SHP77 (cell line): ENCODE measurements at places on chromosomes 11 and 22.

- no peak for DNase-seq
These were observed 509.9 kb downstream of the NTM start for GRCh38 chr11:131880316-131880715.

GRCh38 chr11:19555266-19555665, 157.4 kb upstream of the NAV2 start:
- DNase-seq, result no peak

DNA sequence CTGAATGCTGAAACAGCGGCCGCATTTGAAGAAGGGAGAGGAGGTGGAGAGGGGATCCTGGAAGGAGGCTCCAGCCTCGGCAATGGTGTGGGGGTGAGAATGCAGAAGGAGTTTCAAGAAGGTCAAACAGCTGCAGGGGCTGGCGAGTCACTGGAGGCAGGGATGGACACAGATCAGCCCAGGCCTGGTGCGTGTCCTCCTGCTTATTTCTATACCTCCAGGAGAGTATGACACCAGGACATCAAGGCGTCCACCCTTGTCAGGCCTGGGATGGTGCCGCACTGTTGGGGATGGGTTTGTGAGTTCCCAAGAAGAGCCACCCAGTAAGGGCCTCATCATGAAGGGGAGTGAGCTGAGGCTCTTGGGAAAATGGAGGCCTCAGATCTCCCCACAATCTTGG, 23.1 kb downstream of the IGLL1 start:
- DNase-seq, result no peak

- no peak for DNase-seq
These were observed 48.6 kb upstream of the UCP3 start for GRCh38 chr11:74057249-74058151.

DNA sequence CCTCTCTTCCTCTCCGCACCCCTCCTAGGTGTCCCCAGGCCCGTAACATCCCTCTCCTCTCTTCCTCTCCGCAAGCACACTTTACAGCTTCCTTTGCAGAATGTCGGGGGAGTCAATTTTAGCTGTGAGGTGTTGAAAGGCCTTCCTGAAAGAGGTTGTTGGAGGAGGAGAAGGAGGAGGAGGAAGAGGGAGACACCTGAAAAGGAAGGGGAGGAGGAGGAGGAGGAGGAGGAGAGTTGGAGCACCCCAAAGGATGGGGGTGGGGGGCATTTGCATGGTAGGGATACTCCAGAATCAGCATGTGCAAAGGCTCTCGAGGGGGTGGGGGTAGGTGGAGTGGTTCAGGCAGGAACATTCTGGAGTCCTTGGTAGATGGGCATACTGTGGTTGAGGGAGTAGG, 1045.1 kb downstream of the TBC1D22A start:
- DNase-seq, result no peak

DNA sequence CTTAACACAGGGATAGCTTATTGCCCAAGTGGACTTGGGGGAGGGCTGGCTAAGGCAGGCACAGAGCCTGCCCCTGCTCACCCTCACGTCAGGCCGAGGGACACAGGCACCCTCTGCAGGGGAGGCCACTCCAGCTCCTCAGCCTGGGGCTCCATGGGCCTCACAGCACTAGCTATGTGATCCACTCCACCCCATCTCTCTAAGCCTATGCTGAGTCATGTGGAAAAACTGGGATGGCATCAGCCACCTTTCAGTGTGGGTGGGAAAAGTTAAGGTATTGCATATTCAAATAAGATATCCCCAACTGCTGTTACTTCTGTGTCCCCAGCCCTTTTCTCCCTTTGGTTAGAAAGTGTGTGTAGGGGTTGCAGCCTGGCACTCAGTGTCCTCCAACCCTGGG, 22.3 kb downstream of the RANGAP1 start:
- DNase-seq, result no peak

- peak; percentile 45 for DNase-seq
These were observed 17.1 kb upstream of the CSRP3 start for GRCh38 chr11:19218786-19219460.

GRCh38 chr11:41308286-41308685, 151.2 kb downstream of the LRRC4C start:
- no peak for DNase-seq

DNA sequence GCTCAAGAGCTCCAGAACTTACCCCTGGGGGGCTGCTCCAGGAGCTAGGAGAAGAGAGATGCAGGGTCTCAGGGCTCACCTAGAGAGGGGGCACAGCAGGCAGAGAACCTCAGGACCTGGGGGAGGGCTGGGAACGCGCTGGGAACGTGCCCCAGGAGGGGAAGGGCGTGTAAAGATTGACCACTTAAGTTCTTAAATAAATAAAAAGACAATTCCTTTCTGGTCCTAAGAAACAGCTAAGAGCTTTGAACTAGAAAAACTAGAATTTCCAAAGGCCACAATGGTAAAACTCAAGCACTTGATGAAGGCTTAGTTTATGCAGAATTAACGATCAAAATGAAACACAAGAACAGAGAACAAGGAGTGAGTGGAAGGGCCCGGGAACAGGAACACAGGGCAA, 89.1 kb downstream of the CELSR1 start:
- DNase-seq, result no peak

GRCh38 chr11:65555693-65556231, 2.4 kb downstream of the LTBP3 start:
- DNase-seq, result no peak

DNA sequence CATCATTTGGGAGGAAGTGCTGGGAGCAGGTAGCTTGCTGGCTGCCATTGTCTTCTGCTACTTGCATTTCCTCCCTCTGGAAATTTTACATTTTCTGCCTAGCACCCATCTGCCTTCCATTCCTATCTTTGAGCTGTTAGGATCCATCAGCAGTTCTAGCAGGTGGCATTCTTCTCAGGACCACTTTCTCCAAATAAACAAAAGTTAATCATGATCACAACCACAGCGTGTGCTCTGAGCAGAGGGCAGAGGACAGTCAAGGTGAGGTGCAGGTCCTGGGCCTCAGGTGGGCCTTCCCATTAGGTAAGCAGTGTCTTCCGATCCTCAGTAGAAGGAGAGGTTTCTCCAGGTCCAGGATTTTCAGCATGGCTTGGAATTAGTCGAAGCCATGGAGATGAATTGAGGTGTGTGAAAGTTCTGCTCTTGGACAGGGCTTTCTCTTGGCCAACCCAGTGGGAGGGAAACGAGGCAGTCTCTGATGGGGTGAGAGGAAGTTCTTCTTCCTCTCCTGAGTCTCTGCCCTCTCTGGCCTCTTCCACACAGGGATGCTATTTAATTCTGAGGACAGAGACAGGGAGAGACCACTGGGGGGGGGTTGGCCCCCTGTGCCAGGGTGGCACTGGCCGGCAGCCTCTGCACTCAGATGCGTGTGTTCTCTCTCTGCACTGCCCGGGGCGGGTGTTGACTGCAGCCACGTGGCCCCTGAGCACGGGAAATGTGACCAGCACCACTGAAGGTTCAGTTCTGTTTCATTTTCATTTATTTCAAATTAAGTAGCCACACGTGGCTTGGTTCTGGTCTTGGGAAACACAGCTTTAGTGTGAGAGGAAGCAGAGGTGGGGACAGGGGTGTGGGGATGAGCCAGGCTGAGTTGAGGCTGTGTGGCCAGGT, 170.8 kb downstream of the TBC1D22A start:
- no peak for DNase-seq

GRCh38 chr11:61962213-61963015, 5.0 kb downstream of the FTH1 start:
- no peak for DNase-seq

DNA sequence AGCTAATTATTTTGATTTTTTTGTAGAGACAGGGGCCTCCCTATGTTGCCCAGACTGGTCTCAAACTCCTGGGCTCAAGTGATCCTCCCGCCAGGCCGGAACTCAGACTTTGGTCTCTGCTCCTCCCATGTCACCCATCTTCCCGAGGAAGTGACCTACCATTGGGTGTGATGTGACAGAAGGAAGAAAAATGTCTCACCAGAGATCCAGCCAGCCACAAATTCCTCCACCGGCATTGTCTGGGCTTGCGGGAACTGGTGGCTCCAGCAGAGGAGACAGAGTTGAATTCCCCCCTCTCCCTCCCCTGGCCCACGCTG, 772 bp downstream of the SLC25A45 start:
- DNase-seq, result no peak

DNA sequence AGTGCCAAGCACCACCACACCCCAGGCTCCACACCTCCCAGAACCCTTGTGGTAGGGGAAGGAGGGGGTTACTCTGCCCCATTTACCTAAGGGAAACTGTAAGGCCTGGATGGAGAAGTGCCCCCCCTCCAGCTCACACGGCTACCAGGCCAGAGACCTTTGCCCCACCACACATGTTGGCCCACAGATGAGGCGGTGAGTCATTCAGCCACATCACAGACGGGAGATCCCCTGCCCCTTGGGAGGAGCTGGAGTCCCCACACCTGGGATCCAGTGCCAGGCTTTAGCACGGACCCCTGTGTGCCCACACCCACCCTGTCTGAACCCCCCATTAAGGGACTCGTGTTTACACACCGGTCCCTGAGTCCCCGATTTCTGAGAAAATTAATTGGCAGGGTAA, 24.9 kb downstream of the CDKN1C start:
- no peak for DNase-seq

DNA sequence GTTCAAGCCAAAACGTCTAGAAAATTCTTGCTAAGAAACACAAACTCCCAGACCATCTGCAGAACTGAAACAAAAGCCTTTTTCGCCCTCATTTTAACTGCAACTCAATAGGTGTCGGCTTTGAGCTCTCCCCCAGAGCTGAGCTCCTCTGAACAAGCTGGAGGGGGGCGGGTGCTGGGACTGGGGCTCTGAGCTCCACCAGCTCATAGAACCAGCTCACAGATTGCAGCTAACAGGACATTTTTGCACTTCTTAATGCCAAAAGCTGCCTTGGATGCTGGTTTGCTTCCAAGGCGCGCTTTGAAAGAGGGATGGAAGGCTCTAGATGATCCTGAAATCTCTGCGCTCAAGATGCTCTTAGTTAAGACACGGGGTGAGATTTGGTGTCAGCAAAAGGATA, 6.0 kb upstream of the YWHAH start:
- DNase-seq, result no peak

GRCh38 chr11:17805873-17806272, 71.3 kb downstream of the KCNC1 start:
- no peak for DNase-seq

DNA sequence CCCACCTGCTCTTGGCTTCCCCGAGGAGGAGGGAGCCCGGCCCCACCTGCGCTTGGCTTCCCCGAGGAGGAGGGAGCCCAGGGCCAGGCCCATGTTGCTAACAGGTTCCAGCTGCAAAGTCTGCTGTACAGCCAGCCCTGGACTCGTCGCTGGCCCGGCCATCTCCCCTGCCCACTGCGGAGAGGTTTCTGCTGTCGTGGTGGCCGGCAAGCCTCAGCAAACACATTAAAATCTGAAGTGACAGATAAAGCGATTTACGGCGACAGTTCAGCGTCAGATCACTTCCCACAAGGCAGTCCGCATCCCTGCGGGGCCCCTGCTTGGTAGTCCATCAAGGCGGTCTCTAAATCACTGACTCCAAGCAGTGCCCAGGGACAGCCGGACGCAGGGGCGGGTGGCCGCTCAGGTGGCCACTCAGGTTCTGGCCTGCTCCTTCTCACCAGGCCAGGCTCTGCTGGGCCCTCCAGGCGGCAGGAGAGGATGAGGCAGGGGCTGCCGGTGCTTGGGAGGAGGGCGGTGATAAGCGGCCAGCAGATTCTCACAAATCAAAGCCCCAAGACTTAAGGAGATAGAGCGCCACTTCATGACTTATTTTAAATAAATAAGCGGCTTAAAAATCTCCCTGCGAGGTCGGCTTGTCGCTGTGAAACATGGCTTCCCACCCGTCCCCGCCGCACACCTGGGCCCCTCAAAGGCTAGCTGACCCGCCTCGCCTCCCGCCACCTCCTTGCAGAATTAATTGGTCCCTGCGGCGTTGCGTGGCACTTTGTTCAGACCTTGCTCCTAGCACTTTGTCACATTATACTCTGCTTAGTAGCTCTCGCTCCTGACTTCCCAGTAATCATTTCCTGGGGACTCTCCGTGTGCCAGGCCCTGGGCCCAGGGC, 21.1 kb downstream of the MACROD1 start:
- no peak for DNase-seq

GRCh38 chr11:17413414-17414316, 25.2 kb upstream of the KCNJ11 start:
- DNase-seq, result peak; percentile 76

GRCh38 chr22:19955241-19956128, 13.9 kb upstream of the TXNRD2 start:
- no peak for DNase-seq

DNA sequence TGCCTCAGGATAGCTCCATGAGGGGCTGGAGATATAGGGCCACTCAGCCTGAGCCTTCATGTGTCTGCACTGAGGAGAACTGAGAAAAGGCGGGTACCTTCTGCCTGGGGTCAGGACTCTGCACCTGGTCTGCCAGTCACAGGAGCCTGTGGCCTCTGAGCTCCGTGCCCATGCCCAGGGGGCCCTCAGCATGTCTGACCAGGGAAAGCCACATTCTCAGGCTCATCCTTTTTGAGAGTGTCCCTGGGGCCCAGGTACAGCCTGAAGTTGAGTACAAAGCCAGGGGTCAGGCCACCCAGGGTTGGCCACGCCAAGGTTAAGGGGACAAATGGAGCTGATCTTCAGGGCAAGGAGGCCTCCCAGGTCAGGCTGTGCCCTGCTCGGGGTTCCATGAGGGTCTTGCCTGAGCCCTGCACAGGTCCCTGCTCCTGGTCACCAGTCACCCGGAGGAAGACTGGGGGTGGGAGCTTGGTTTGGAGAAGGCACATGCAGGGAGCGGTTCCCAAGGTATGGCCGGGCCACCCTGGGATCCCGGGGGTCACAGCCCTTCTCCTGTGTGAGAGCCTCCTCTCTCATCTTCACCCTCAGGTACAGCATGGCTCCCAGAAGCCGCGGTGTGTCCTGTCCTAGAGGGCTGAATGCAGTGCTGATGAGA, 6.0 kb downstream of the DENND6B start:
- DNase-seq, result no peak

- no peak for DNase-seq
These were observed 102.6 kb downstream of the SPON1 start for GRCh38 chr11:14065141-14065540.

DNA sequence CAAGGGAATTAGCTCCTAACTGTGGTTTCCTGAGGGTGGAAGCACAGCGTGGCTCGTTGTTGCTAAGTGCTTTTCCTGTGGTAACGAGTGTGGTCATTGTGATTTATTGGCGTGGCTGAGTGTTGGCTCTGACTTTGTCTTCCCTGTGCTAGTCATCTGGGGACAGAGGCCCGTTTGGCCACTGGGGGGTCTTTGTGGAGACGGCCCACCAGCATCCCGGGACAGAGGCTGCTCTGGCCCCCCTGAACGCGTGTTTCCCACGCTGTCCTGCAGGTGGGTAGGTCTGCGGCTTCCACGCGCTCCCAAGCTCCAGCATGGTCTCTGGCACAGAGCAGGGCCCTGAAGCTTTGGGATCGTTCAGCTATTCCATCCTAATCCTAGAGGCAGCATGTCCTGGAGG, 1040.0 kb downstream of the TBC1D22A start:
- DNase-seq, result no peak

GRCh38 chr11:46456269-46457001, 64.9 kb upstream of the CHRM4 start:
- DNase-seq, result no peak

- DNase-seq, result no peak
These were observed 11.9 kb upstream of the IL17RA start for GRCh38 chr22:17072877-17073276.

- DNase-seq, result no peak
These were observed 25.8 kb upstream of the MUC15 start for GRCh38 chr11:26597899-26598298.
